T-cell (primary cell): ENCODE measurements at places on chromosomes 3 and 15. TPM values are rescaled to one million over a fixed set of nuclear protein-coding genes. Genes with fewer than 3 reads are reported as not detected.

LINGO1 gene
- total RNA-seq: not detected

KNG1 gene
- total RNA-seq: not detected

GABRR3 gene
- total RNA-seq: not detected

ATP13A4 gene
- 3.5 TPM for total RNA-seq

C3orf33 gene
- 1.7 TPM for total RNA-seq

DNAH12 gene
- 0.39 TPM for total RNA-seq

MYD88 gene
- 47.5 TPM for total RNA-seq

CHRNA3 gene
- not detected for total RNA-seq

CADM2 gene
- total RNA-seq: not detected

STRIT1 gene
- not detected for total RNA-seq

PIERCE2 gene
- total RNA-seq: not detected

GOLGA8G gene
- total RNA-seq: 0.03 TPM

C2CD4A gene
- not detected for total RNA-seq

OCA2 gene
- total RNA-seq: 0.19 TPM

DNA sequence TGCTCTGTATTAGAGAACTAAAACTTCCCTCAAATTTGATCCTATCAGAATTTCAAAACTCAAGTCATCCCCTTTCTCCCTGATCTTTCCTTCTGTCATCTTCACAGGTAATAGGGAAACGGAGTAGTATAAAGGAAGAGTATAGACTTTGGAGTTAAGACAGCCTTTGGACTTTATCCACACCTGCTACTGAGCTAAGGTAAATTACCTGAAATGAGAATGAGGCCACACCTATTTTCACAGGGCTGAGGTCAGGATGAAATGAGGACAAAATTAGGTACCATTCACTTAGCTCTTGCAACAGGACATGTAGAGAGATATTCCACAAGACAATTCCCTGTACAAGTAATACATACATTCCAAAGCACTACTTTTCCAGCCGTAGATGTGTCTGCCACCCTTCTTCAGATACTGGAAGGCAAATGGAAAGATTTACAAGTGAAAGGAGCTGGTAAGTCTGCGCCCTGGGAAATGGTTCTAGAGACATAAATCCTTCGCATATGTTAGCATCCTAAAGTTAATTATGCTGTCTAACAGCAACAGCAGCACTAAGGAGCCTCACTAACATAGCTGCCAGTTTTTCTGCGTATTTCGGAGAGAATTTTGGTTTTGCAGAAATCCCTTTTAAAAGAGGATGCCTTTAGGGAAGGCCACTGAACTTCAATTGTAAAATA, 461.8 kb downstream of the SHQ1 start:
- DNase-seq: no peak
- no peak overlapping the region for H3K27ac ChIP-seq
- no peak overlapping the region for H3K4me3 ChIP-seq
- H3K4me1 ChIP-seq: peaks cover 11% of the 10 kb centered on the region
- no peaks in the 10 kb centered on the region for H3K27me3 ChIP-seq

DNA sequence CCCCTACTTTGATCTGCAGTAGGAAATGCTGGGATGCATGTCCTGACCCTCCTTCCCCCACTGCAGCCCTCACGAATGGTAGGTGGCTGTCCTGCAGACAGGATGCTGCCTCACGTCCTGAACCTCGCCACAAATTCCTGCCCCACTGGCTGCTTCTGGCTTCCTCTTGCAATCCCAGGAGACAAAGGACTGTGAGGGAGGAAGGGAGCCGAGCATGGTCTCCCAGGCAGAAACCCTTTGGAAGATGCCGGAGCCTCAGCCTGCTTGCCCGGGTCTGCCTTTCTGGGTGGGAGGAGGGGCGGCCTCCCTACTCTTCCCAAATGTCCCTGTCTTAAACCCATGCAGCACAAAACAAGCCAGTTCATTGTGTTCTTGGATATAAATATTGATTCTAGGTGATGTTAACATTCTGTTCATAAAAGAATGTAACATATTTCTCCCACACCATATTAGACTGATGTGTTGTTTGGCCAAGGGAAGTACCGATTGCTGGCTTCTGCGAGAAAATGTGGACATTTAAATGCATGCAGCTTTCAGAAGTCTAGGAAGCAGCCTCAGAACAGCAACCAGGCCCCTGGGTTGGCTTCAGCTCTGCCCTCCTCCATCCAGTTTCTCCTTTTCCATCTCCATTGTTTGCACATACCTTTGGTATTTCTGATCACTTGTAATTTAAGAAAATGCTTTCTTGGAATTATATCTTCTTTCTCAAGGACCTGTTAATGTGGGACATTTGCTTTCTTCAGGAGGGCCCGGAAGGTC, 75.3 kb downstream of the HMG20A start:
- H3K36me3 ChIP-seq: peaks cover 3% of the 10 kb centered on the region
- H3K27ac ChIP-seq: no peak overlapping the region
- H3K4me3 ChIP-seq: no peak overlapping the region

GRCh38 chr15:81491414-81492096, 117.5 kb upstream of the TMC3 start:
- no peaks in the 10 kb centered on the region for H3K27me3 ChIP-seq
- H3K4me3 ChIP-seq: no peak overlapping the region
- DNase-seq: no peak
- H3K36me3 ChIP-seq: no peaks in the 10 kb centered on the region

DNA sequence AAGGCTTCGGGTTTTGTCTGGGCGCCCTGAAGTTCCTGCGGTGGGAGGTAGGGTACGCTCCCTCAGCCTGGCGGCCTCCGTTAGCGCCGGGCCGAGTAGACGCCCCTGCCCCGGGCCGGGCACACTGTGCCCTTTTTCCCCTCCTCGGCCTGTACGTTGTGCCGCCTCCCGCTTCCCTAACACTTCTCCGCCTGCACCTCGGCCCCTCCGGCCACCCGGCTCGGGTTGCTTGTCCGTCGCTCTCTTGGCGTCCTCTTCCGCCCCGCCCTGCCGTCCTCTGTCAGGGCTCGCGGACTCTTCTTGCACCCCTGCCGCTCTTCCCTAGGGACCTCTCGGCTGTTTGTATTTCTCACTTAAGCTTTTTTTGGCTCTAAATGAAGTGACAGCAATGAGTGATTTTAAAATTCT, 384 bp downstream of the KNL1 start:
- no peaks in the 10 kb centered on the region for H3K27me3 ChIP-seq
- no peaks in the 10 kb centered on the region for H3K36me3 ChIP-seq
- peak overlapping the region; percentile 68 for H3K4me3 ChIP-seq
- H3K27ac ChIP-seq: peak overlapping the region; percentile 89

DNA sequence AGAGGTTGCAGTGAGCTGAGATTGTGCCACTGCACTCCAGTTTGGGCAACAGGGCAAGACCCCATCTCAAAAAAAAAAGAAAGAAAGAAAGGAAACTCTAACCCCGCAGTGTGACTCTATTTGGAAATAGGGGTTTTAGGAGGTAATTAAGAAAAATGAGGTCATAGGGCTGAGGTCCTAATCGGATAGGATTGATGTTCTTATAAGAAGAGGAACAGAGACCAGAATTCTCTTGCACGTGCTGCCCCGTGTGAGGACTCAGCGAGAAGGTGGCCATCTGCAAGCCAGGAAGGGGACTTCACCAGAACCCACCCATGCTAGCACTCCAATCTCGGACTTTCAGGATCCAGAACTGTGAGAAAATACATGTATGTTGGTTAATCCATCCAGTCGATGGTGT, 25.8 kb downstream of the KLHL6 start:
- DNase-seq: no peak
- H3K4me3 ChIP-seq: no peak overlapping the region
- H3K27ac ChIP-seq: no peak overlapping the region
- H3K27me3 ChIP-seq: no peaks in the 10 kb centered on the region

DNA sequence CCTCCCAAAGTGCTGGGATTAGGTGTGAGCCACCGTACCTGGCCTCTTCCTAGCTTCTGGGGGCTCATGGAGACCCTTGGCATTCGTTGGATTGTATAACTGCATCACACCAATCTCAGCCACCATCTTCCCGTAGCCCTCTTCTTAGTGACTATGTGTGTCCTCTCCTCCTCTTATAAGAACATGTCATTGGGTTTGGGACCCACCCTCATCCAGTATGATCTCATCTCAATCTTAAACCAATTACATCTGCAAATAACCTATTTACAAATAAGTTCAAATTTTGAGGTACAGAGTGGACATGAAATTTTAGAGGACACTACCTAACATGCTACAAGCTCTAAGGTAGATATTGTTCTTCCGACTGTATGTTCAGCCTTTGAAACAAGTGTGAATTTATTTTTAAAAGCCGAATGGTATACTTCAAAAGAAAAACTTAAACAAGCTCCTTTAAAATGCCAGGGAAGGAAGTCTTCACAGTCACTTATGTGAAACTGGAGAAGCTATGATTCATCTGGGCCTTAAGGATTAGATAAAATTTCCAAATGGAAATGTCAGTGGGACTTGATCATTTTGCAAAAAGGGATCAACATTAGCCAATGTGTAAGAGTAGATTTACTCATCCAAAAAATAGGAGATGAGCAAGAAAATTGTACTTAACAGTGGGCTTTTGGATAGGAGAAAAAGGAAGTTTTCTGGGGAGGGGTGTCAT, 225.7 kb downstream of the MEX3B start:
- H3K27ac ChIP-seq: no peak overlapping the region
- DNase-seq: no peak
- H3K4me3 ChIP-seq: no peak overlapping the region
- no peaks in the 10 kb centered on the region for H3K4me1 ChIP-seq
- H3K36me3 ChIP-seq: no peaks in the 10 kb centered on the region

- peak; percentile 55 for DNase-seq
- H3K27ac ChIP-seq: peak overlapping the region; percentile 60
- no peaks in the 10 kb centered on the region for H3K27me3 ChIP-seq
- H3K4me1 ChIP-seq: peaks cover 46% of the 10 kb centered on the region
- no peaks in the 10 kb centered on the region for H3K36me3 ChIP-seq
- peak overlapping the region; percentile 1 for H3K4me3 ChIP-seq
These were observed 131.6 kb upstream of the RASGRP1 start for GRCh38 chr15:38696109-38696727.

DNA sequence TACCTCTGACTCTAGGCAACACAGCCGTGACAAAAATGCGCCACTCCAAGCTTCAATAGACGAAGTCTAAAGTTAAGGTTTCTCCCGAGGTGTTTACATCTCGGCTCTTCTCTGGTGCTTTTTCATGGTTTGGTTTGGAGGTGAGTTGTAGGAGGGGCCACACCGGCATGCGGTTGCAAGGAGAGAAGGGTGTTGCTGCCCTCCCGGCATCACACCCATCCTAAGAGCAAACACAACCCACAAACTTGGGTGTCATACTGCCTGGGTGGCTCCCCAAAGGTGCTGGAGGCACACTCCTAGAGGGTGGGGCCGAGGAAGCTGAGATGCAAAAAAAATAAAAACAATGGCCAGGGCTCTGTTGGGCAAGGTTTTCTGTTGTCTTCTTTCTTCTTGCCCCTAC, 225.2 kb upstream of the ICE2 start:
- no peaks in the 10 kb centered on the region for H3K36me3 ChIP-seq
- H3K27me3 ChIP-seq: no peaks in the 10 kb centered on the region
- H3K4me1 ChIP-seq: peaks cover 29% of the 10 kb centered on the region
- peak; percentile 43 for DNase-seq
- peak overlapping the region; percentile 74 for H3K27ac ChIP-seq
- no peak overlapping the region for H3K4me3 ChIP-seq

- no peak overlapping the region for H3K27ac ChIP-seq
- peaks cover 62% of the 10 kb centered on the region for H3K4me1 ChIP-seq
- no peaks in the 10 kb centered on the region for H3K27me3 ChIP-seq
- H3K36me3 ChIP-seq: no peaks in the 10 kb centered on the region
- DNase-seq: no peak
These were observed 291.7 kb upstream of the SATB1 start for GRCh38 chr3:18716821-18717220.

- no peak for DNase-seq
- no peaks in the 10 kb centered on the region for H3K4me1 ChIP-seq
- H3K36me3 ChIP-seq: no peaks in the 10 kb centered on the region
- no peak overlapping the region for H3K27ac ChIP-seq
These were observed 71.9 kb upstream of the FBN1 start for GRCh38 chr15:48717458-48717857.

DNA sequence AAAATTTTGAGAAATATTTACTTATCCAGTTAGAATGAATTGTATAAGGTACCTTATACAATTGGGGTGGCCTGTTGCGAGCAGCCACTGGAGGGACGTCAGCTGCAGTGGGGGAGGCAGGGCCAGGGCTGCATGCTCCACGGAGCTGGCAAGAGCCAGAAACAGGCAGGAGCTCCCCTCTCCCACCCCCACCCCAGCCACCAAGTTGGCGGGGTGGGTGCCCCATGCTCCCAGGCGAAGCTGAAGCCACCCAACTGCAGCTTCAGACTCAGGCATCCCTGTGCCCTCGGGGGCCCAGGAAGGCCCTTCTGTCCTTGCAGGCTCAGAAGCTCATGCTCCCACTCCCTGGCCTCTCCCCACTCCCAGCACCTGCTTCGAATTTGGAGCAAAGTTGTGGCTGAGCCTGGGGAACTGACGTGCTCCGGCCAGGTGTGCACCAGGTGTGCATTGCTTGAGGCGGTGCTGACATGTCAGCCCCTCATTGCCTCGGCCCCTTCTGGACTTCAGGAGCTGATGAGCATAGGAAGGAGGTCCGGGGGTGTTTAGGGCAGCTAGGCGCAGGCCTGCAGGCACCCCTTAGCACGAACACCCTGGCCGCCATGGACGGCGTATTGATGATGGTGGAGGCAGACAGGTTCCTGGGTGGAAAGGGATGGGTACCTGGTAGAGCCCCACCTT, 743.8 kb upstream of the GBE1 start:
- no peaks in the 10 kb centered on the region for H3K4me1 ChIP-seq
- peaks cover 3% of the 10 kb centered on the region for H3K27me3 ChIP-seq
- H3K27ac ChIP-seq: no peak overlapping the region
- no peak overlapping the region for H3K4me3 ChIP-seq
- DNase-seq: no peak

DNA sequence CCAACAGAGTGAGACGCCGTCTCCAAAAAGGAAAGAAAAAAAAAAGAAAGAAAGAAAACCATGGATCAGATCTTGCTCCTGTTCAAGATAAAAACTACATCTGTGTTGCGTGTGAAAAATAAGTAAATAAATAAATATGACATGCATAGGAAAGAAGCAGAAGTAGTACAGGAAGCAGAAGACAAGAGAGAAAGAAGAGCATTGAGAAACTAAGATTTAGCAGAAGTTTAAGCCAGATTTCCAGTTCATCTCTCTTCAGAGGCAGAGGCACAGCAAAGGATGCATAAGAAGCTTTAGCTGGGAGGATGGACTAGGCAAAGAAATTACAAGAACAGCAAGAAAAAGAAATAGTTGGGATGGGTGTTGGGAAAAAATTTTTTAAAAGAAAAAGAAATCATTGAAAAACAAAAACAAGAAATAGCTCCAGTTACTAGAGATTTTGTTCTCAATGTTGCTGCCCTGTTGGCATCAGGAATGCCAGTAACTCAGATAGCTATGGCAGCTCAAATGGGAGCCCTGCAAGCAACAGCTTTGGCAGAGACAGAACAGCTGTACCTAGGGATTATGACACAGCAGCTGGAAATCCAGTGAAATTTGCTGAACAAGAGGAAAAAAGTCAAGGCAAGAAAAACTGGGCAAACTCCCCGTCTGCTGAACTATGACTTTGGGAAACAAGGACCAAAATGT, 17.3 kb downstream of the AP3S2 start:
- H3K4me1 ChIP-seq: no peaks in the 10 kb centered on the region
- no peaks in the 10 kb centered on the region for H3K36me3 ChIP-seq
- H3K27me3 ChIP-seq: no peaks in the 10 kb centered on the region
